ENCODE measurements at places on chromosomes 12 and 14. TPM values are rescaled to one million over a fixed set of nuclear protein-coding genes. Genes with fewer than 3 reads are reported as not detected.
A peak's percentile ranks its signal among the peaks of the same experiment; 100 is the strongest.

DNA sequence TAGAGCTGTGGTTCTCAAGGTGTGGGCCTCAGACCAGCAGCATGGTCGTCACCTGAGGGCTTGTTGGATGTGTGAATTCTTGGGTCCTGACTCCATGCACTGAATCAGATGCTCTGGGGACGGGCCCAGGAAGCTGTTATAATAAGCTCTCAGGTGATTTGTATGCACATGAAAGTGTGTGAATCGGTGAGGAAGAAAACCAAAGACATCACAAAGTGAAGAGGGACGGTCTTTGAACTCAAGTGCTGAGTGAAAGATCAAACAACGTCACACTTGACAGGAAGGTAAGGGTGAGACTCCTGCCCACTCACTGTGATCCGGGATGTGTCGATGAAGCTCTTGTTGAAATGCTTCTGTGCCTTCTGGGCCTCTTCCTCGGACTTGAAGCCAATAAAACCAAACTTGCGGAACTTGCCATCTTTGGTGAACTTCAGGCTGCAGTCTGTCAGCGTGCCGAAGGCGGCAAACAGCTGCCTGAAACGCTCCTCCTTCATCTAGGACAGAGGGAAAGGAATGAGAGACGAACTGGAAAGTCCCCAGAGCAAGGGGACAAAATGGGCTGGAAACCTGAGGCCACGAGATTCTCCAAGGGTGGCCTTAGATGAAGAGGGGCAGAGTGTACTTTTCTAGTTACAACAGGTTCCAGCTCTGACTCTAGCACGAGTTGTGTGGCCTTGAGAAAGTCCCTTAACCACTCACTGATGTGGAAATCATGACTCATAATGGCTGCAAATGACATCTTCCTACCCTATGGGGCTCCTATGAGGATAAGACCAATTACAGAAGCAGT is 4.0 kb downstream of the RBM19 start:
- peak; percentile 91 for DNase-seq

- no peak for DNase-seq
Measured at GRCh38 chr12:115518-115917, 49.0 kb downstream of the IQSEC3 start.

DNA sequence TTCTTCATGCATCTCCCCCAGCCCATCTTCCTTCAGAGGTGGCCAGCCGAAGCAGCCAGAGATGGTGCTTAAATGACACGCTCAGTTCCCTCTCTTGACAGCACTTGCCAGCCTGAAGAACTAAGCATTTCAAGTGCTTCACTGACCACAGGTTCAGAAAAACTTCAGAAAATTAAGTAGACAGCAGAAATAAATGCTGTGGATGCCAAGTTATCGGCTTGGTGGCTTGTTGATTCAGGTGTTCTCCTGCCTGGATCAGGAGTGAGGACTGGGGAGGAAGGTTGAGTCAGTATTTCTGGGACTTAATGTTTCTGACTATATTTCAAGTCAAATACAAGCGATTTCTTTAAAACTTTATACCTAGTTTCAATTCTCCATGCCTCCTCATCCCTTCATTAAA is 58.2 kb downstream of the CRACR2A start:
- no peak for DNase-seq

- no peak for DNase-seq
Measured at GRCh38 chr12:118344829-118345228, 27.9 kb downstream of the TAOK3 start.

GRCh38 chr12:20805921-20806320 is 4.6 kb upstream of the SLCO1B3 start:
- DNase-seq: no peak

- DNase-seq: no peak
Measured at GRCh38 chr12:99027461-99027860, 382.4 kb downstream of the APAF1 start.

- DNase-seq: no peak
Measured at GRCh38 chr12:59886131-59886733, 290.4 kb downstream of the SLC16A7 start.

VASH1 gene
- 1.2 TPM for total RNA-seq

TNS2 gene
- 0.37 TPM for total RNA-seq

RNASE7 gene
- total RNA-seq: not detected

All from activated naive CD4-positive, alpha-beta T cell treated with anti-CD3 and anti-CD28 coated beads for 36 hours (primary cell).